ENCODE measurements at places on chromosomes 7 and 10. TPM values are rescaled to one million over a fixed set of nuclear protein-coding genes. Genes with fewer than 3 reads are reported as not detected.

GRCh38 chr10:15336211-15336610 is 34.9 kb downstream of the FAM171A1 start:
- DNase-seq, result no peak

DNA sequence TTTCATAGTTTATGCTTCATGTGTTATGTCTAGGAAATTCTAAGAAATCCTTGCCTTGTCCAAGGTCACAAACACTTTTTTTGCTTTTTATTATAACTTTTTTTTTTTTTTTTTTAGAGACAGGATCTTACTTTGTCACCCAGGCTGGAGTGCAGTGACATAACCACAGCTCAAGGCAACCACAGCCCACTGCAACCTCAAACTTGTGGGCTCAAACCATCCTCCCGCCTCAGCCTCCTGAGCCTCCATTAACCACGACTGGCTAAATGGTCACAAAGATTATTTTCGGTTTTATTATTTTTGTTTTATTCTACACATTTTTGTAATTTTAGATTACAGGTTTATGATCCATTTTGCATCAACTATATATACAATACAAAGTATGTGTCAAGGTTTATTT is 7.1 kb upstream of the FAM204A start:
- DNase-seq, result no peak

- DNase-seq, result peak; percentile 78
Measured at GRCh38 chr10:42951486-42952251, 125.2 kb upstream of the RET start.

DNA sequence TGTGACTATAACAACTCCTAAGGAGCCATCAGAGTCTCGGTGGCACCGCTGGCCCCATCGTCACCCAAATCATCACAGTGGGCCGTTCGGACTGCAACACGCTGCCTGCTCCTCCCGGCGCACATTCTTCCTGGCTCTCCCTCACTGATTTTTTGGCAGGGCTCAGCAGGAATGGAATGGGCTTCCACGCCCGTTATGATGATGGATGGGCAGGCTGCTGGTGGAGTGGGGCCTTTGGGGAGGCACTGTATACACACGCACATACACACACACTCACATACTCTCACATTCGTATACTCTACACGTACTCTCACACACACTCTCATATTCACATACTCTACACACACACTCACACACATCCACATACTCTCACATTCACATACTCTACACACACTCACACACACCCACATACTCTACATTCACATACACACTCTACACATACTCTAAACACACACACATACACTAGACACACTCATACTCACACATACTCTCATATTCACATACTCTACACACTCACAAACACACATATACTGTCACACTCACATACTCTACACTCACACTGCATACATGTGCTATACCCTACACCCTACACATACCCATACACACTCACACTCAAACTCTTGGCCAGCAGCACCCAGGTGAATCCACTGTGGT is 99.8 kb downstream of the KCNMA1 start:
- DNase-seq, result peak; percentile 77

DNA sequence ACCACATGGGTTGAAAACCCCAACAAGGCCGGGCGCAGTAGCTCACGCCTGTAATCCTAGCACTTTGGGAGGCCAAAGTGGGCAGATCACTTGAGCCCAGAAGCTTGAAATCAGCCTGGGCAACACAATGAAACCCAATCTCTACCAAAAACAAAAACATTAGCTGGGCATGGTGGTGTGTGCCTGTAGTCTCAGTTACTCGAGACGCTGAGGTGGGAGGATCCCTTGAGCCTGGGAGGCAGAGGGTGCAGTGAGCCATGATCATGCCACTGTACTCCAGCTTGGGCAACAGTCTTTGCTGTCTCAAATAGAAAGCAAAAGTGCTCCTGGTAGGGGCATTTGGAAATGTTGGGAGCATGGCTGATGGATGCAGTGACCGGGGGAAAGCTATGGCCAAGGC is 209.6 kb upstream of the PLXNA4 start:
- DNase-seq, result no peak

DNA sequence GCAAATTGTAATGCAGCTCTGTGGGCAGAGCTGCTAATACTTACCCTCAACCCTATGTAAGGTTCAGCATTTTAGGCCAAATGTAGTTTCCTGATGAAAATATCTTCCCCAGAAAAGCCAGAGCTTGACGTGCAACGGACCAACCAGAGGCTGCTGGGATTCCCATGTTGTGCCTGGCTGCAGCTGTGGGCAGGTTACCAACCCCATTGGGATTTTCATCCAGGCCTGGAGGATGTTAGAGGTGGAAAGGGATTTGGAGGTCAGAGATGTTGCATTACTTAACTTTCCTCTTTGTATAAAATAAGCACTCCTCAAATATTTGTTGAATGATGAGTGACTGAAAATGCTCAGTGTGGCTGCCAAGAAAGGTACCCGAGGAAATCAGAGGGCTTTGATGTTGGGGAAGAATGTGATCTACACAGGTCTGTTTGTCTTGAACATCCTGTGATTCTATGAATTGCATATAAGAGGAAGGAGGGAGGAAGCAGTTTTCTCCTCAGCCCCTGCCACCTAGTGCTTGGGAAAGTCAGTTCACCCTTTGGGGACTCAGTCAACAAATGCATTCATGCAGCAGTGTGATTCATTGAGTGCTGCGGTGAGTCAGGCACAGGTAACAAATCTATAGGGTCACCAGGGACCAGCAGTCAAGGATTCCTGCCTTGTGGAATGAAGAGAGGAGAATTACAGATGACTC is 487.2 kb downstream of the RPS24 start:
- peak; percentile 23 for DNase-seq

DNA sequence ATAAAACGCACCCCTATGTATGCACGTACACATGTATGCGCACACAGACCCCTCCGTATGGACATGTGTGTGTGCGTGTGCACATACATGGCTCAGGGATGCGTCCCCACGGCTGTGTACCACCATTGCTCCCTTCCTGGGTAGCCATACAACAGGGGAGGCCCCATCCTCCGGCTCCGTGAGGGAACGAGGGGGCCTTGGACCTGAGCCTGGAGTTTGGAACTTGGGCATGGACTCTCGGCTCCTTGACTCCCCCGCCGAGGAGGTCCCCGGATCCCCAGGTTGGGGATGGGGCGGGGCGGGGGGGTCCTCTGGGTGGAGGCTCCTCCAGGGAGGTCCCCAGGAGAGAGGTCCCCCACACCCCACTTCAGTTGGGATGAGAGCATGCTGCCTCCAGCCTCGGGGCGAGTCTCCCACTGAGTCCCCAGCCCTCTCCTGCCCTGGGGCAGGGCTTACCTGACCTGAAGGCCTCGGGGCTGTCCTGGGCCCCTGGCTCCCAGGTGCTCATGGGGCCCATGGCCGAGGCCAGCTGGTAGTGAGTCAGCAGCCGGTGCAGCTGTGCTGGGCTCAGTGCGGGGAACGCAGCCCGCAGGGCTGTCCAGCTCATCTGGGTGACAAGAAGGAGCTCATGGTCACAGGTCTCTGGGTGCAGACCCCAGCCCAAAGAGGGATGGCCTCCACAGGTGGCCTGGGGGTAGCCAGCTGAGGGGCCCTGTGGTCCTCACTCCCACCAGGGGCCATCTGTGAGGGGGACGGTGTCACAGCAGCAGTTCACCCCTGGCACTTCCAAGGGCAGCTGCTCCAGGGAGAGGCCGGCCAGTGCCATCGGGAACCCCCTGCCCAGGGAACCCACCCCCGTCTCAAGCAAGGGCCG is 29.9 kb downstream of the AP5Z1 start:
- DNase-seq, result no peak

- DNase-seq, result no peak
Measured at GRCh38 chr7:113731571-113731970, 187.2 kb downstream of the PPP1R3A start.

- peak; percentile 74 for DNase-seq
Measured at GRCh38 chr7:102000123-102000522, 182.7 kb downstream of the CUX1 start.

DNA sequence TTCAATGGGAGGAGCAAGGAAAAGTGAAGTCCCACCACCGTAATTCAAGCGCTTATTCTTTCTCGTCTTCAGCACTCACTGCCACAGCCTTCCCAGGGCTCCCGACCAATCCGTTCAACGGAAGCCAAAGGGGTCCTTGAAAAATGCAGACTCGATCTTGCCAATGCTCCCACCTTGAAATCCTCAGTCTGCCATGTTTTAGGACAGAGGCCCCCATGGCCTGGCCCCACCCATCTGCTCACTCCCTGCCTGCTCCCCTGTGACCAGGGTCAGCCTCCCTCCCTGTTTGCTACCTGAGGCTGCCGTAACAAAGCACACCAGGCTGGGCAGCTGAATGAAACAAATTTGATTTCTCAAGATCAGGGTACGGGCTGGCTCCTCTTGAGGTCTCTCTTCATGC is 3.0 kb upstream of the DNAAF5 start:
- no peak for DNase-seq

DNA sequence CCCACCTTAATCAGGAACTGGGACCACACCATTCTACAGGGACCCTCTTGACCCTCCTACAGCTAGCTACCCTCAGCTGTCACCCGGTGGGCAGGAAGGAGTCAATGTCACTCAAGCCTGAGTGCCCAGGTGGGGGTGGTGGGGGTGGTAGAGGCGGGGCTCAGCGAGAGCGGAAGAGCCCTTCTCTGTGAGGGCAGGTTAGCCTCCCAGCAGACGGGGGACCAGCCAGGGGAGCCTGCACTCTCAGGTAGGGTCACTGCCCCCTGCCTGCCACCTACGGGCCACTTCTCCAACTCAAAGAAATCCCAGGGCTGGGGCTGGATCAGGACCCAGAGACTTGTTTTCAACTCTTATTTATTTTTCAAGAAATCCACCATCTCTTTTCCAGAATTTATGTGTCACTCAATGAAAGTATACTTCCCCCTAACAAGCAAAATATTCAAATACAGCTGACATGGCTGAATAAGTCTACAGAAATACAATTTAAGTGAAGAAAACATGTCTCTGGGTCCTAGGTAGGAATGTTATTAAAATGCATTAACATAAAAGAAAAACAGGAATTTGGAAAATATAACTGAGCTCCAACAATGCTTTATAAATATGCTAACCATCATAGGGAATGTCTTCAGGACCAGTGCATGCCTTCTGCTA is 63.4 kb upstream of the DDC start:
- no peak for DNase-seq

- DNase-seq, result no peak
Measured at GRCh38 chr10:117212176-117212575, 14.9 kb downstream of the KCNK18 start.

- no peak for DNase-seq
Measured at GRCh38 chr7:95433952-95434556, 774 bp downstream of the PON2 start.

DNA sequence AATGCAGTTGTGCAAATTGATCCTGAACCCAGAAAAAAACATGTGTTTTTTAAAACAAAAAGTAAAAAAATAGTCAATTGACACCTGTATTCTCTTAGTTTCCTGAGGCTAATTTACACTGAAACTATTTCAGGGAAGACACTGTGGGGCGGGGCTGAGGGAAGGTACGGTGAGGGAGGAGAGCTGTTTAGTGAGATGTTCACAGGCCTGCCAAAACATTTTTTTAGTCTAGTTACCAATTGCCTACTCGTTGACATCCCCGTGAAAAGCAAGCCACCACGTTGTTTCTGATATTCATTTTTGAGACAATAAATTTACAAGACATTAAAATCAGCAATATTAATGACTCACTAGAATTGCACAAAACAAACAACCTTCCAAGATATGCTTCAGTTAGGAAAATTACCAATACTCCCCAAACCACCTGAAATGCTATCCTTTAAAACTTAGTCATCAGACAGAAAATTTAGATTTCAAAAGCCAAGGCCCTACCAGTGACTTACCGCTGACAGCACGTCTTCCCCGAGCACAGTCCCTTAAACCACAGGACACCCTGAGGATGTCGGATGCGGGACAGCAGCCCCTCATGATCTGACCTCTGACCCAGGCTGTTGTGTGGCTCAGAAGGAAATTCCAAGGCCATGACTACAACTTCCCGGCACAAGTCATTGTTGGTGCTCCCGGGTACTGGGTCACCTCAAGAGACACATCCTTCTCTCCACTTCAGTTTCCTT is 279.2 kb downstream of the PRPF18 start:
- no peak for DNase-seq

GRCh38 chr7:157267956-157268355 is 68.8 kb upstream of the DNAJB6 start:
- no peak for DNase-seq

DNA sequence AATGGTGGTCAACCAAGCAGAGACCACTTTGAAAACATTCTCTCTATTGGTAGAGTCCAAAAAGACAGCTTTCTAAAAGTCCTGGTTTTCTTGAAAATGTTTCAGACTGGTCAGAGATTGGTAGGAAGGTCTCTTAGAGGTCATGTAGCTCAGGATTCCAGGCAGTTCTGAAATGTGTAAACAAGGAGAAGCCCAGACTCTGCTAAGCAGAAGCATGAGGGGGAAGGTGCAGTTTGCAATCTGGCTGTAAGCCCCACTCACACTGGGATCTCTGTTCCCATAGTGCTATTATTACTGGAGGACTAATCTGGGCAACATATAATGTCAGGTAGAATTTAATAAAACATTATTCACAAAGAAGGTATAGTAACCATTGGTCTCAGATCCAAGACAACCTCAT is 101.1 kb downstream of the MAGI2 start:
- no peak for DNase-seq

DNA sequence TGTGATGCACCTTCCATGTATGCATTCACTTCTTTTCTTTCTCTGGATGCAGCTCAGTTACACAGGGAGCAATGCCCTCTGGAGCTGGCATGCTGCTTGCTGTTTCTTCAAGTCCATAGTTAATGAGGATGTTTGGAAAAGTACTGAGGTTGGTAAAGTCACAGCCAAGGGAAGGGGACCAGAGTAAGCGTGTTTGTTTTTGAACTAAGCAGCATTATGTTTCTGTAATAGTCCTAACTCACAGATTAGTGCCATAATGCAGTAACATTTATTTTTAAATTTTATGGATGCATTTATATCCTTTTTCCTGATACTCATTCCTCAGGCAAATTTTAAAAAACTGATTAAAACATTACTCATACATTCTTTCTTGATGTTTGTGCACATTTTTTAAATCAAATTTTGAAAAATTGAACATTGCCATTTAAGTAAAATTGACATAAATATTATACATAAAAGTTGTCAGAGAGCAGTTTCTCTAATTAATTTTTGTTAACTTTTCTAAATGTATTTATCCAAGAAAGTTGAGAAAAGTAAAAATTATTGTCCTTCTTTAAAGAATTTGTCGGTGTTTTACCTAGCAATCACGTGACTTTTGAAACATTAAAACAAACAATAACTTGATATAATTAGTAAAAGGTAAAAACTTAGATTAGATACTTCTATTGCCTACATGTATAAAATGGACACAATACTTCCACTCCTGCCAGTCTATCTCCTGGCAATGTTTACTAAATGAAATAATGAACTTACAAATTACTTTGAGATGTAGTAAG is 659.6 kb upstream of the ANKRD30A start:
- DNase-seq, result no peak

The STEAP1B gene
- total RNA-seq, result 3.0 TPM

The RELN gene
- 31.9 TPM for total RNA-seq

The PRTFDC1 gene
- total RNA-seq, result 15.4 TPM

The ATOH7 gene
- total RNA-seq, result 0.82 TPM

The KCND2 gene
- total RNA-seq, result 1.3 TPM

The MINDY4 gene
- total RNA-seq, result 8.5 TPM

The KRIT1 gene
- 64.1 TPM for total RNA-seq

The ZNF277 gene
- total RNA-seq, result 32.5 TPM

The INMT gene
- 14.5 TPM for total RNA-seq

The FAM25A gene
- total RNA-seq, result 25.8 TPM

The CDHR1 gene
- 1.3 TPM for total RNA-seq

The ENKUR gene
- 0.21 TPM for total RNA-seq

The ARHGEF35 gene
- 4.2 TPM for total RNA-seq

The KNDC1 gene
- total RNA-seq, result 1.7 TPM

The AKR1B15 gene
- 0.31 TPM for total RNA-seq

The AKR1C2 gene
- total RNA-seq, result 2.8 TPM
